ENCODE measurements at places on chromosomes 12 and 14.
A peak's percentile ranks its signal among the peaks of the same experiment; 100 is the strongest.

GRCh38 chr14:53468876-53469275 lies 315.8 kb upstream of the DDHD1 start:
- DNase-seq: no peak

GRCh38 chr12:32305163-32305562 lies 94.2 kb upstream of the FGD4 start:
- no peak for DNase-seq

GRCh38 chr12:10025236-10025635 lies 5.2 kb upstream of the CLEC9A start:
- DNase-seq: no peak

DNA sequence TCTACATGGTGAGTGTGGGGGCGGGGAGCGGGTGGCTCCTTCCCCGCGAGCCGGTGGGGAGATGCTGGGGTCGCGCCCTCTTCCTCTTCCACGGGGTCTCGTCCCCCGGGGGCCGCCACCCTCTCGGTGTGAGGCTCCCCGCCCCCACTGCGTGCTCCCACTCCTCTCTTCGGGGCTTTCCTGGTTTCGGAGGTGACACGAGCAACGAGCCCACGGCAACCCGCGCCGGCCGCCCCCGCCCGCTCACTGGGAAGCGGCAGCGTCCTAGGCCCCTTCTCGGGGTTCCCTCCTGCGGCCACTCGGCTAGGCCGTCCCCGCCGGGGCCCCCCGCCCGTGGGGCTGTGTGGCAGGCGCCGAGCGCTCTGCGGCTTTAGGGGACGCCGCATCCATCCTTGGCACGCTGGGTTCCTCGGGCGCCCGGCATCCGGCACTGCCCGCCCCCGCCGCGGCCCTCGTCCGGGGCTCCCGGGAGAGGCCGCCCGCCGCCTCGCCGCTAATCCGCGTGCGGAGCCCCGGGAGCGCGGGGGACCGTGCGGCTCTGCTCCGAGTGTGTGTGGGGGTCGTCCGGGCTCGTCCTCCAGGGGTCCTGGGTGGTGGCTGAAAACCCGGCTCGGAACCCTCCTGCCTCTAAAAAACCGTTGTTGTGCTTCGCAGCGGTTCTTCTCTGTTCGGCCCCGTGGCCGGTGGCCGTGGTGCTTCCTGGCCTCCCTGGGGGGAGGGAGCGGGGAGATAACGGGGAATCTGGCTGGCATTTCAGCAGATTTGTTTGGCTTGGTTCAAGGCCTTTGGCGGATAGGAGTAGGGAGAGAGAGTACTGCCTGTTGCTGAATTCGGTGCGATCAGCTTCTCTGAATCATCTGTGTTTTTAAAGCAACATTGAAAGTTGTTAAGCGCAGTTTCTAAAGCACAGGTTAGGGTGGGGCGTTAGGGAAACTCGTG lies 1.0 kb downstream of the PCNX1 start:
- peak; percentile 43 for DNase-seq

GRCh38 chr14:83019744-83020414 lies 1486.2 kb upstream of the SEL1L start:
- DNase-seq: no peak

GRCh38 chr14:47857646-47858045 lies 182.2 kb upstream of the MDGA2 start:
- DNase-seq: no peak

GRCh38 chr14:101084436-101084826 lies 180.9 kb upstream of the RTL1 start:
- no peak for DNase-seq

DNA sequence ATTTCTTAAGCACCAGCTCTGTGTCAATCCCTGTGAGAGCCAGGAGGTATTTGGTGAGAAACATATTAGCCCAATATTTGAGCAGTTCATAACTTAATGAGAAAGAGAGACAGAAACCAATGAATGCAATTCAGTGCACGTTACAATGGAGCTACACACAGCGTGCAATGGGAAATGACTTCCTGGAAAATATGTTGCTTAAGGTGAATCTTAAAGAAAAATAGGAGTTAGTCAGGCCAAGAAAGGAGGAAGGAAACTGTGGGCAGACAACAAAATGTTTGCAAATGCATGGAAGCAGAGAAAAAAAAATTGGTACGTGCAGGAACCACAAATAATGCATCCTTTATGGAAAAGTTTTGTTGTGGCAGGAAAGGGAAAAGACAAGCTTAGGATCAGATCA lies 481.7 kb downstream of the BCAT1 start:
- DNase-seq: no peak

DNA sequence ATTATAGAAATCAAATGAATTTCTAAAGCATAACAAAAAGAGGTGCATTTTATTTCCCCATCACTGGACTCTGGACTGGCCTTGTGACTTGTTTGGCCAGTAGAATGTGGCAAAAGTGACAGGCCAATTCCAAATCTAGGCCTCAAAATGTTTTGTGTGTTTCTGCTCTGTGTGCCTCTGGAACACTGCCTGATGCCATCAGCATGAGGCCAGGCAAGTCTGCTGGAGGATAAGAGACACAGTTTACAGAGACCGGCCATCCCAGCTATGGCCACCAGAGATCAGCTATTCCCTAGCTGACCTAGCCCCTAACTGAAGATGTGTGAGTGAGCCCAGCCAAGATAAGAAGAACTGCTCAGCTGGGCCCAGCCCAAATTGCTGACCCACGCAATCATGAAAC lies 32.9 kb downstream of the ASCL1 start:
- no peak for DNase-seq

DNA sequence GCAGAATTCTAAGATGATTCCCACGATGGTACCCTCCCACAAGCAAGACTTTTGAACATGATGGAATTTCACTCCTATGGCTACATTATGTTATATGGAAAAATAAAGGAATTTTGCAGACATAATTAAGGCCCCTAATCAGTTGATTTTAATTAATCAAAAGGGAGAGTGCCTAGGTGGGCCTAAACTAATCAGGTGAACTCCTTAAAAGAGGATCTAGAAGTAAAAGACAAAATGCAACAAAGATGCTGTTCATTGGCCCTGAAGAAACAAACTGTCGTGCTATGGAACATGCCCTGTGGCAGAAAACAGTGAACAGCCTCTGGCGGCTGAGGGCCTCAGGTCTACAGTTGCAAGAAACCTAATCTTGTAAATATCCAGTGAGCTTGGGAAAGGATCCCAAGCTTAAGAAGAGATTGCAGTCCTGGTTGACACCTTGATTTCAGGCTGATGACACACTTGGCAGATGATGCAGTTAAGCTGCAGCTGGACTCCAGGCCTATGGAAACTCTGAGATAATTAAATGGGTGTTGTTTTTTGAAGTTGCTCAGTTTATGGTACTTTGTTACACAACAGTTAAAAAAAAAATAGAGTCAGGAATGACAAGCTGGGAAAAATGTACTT lies 13.8 kb downstream of the TMCC3 start:
- no peak for DNase-seq

DNA sequence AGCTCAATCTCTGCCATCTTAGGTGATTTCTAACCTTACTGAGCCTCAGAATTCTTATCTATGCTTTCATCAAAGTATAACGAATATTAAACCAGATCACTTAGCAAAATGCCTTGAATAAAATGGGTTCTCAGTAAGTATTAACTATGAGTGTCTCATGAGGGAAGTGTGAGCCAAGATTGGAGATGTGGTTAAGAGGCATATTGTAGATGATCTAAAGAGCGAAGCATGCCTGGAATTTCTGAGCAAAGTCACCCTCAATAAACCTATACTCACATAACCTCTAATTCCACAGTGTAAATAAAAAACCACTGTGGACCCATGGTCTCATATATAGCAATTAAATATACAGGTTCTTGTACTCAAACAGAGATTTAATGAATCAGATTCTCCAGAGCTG lies 193.1 kb upstream of the FSCB start:
- no peak for DNase-seq

- DNase-seq: peak; percentile 6
These were observed at the start of gene PMCH for GRCh38 chr12:102197789-102198188. Gene PMCH (minus strand): TSS chr12:102197833. CDS start chr12:102197770, 63 bp downstream.

- DNase-seq: no peak
These were observed 19.3 kb upstream of the CCER1 start for GRCh38 chr12:90974286-90974685.
